ENCODE measurements at places on chromosomes 16 and 17.

DNA sequence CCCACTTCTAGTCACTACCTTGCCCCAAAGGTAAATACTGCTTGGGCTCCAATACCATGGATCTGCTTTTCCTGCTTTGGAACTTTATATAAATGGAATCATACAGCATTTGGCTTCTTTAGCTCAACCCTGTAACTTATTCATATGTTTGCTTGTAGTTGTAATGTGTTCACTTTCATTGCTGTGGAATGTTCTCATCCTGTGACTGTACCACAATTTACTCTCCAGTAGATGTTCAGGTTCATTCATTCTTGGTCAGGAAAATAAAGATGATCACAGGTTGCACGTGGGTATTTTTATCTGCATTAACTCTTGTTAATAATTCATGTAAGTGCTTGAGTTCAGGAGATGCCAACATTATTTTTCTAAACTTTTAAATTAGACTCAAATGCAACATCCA is 6.7 kb upstream of the BEAN1 start:
- DNase-seq = no peak

GRCh38 chr17:17018612-17019429 is 23.4 kb upstream of the MPRIP start:
- no peak for DNase-seq

GRCh38 chr17:76444518-76445311 is 8.2 kb downstream of the UBE2O start:
- no peak for DNase-seq

GRCh38 chr17:17141860-17142552 is 64.1 kb downstream of the PLD6 start:
- DNase-seq = peak; percentile 47

- DNase-seq = no peak
Observed at GRCh38 chr16:11183035-11183812, 72.8 kb downstream of the SOCS1 start.

DNA sequence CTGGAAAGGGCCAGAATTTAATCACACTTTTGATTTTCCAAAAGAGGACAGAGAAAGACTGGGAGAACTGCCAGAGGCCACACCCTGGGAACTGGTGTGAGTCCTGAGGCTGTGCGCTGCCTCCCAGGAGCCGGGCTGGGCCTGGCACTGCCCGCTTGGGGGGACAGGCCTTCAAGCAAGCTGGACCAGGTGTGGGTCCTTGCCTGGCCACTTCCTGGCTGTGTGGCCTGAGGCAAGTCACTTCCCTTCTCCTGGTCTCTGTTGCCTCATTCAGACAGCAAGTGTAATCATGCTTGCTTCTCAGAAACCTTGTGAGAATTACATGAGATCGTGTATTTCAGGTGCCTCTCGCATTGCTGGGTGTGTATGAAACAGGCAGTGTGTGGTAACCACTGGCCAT is 143.0 kb downstream of the SNX29 start:
- no peak for DNase-seq

GRCh38 chr17:30224419-30224960 is 11.0 kb downstream of the SLC6A4 start:
- DNase-seq = no peak

DNA sequence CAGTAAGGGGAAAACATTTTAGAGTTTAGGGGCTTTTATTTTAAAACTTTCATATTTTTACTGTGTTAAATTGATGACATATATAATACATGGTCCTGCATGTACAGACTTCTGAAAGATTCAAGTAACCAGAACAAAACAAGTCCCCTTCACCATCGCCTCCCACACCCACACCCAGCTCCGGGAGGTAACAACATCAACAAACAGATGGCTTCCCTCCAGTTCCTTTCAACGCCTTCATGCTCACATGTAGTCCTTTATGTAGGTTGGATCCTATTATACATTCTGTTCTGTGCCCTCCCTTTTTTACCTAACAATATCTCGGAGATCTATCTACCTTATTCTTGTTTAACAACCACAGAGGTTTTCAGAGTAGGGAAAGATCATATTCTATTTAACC is 30.5 kb downstream of the GINS3 start:
- DNase-seq = no peak

DNA sequence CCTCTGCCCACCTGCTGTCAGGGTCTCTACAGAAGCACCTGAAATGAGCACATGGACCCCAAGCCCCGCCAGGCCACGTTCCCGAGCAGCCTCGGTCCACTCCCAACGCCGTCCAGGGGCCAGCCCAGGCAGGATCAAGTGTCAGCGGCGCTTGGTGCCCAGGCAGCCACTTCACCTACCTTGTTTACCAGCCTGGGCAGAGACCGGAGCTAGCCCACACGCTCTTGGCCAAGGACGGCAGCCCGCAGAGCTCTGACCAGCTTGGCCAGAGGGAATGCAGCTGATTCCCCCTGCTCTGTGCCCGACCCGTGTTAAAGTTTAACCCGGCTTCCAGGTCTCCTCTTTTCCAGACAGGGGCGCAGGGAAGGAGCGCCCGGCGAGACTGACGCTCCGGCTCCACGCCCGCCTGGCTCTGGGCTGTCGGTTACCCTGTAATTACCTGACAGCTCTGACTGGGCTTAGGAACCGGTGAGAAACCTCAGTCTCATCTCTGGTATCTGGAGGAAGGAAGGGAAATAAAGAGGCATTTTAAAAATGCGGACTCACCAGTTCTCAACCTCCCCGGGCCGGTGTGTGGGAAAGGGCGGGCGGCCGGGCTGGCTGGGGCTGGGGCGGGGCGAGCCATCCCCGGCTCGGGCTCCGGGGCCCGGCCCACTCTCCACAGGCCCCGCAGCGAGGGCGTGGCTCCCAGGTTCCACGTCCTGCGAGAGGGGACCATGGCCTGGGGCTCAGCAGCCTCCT is 4.6 kb downstream of the KIFC3 start:
- DNase-seq = no peak

GRCh38 chr16:66300037-66300436 is 66.5 kb upstream of the CDH5 start:
- no peak for DNase-seq

GRCh38 chr17:72611172-72611571 is 481.3 kb downstream of the SLC39A11 start:
- DNase-seq = no peak

- DNase-seq = no peak
Observed at GRCh38 chr16:24737391-24737871, 8.0 kb downstream of the TNRC6A start.

- peak; percentile 74 for DNase-seq
Observed at GRCh38 chr17:45288825-45289224, 26.9 kb upstream of the SPATA32 start.

- no peak for DNase-seq
Observed at GRCh38 chr17:81921996-81922565, 4.1 kb upstream of the SIRT7 start.

GRCh38 chr16:82368041-82368440 is 198.0 kb upstream of the MPHOSPH6 start:
- peak; percentile 19 for DNase-seq
